Left renal pelvis (tissue), 4 donors: ENCODE measurements at places on chromosomes 4 and X. TPM values are rescaled to one million over a fixed set of nuclear protein-coding genes. Genes with fewer than 3 reads are reported as not detected.

- no peak for DNase-seq
Observed at GRCh38 chrX:48676893-48677270, 6.7 kb upstream of the WAS start.

DNA sequence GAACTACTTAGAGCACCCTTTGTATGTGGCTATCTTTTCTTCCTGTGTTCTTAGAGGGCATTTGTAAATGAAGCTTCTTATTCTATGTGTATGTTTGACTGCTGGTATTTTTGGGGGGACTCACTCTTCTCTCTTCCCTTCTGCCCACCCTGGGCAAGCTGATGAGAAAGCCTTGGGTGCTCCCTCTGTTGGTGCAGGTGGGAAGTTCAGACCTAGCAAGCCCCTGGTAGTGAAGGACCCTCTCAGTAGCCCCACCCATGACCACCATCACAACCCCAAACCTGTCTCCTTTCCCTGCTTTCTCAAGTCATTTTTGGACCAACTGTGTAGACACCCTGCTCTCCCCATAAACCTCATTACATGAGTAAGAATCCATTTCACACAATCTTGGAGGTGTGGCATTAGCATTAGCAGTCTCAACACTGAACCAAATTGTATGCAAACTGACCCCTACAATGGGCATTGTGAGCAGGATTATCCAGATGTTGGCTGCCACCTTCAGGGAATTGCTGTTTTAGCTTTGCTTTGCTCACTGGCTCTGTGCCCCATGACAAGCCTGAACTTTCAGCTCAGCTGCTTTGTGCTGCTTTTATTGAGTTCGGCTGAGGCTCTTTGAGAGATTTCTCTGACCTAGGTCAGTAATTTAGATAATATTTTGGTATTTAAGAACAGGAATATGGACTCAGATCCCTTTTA lies 27.9 kb downstream of the TRIM61 start:
- DNase-seq: no peak

DNA sequence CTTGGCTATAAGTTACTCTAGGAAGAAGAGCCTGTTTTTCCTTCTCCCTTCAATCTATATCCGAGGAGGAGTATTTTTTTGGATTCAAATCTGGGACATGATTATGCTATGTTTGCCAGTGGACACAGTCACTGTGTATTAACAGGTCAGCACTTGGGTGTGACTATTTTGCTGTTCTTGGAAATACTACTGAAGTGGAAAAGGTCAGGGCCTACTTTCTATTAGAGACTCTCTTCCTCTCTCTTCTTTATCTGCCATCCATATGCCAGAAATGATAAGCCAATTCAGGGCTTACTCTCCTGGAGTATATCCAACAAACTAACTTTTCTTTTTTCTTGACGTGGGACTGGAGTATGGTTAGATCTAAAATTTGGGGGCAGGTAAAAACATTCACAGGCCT lies 40.5 kb downstream of the MID1IP1 start:
- no peak for DNase-seq

Gene ATP1B4
- polyA plus RNA-seq: 0.04 TPM

Gene CTAG1A
- polyA plus RNA-seq: not detected

Gene MAGEA11
- not detected for polyA plus RNA-seq

DNA sequence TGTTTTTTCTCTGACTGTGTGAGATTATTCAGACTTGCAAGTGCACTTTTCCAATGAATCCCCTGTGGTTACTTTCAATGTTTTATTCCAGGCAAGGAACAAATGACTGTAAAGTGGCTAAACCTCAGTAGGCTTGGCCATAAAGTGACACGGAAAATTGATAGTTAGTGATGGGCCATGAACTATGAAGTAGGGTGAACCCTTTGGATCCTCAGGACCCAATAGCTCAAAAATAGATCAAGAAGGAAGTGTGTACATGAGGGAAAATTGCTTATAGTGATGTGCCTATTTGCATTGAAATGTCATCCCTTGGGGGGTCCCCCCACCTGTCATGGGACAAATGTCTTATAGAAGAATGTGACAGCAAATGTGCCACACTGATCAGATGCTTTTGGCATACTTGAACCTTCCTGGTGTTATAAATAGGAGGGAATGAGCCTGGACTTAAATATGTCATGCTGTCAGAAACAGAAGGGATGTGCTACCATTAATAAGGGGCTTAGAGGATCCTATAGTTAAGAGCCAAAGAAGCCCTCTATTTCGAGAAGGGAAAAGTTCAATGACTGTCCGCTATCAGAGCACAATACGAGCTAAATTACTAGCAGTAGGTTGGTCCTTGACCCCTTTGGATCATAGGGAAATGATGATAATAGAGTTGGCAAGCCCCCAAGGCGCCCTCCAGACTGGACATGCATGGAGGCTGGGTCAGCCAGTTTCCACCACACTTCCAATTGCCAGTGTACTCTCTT lies 30.3 kb downstream of the SLC16A2 start:
- no peak for DNase-seq
